ENCODE measurements at places on chromosomes 16 and 17.

GRCh38 chr17:28657756-28658155 lies 4.0 kb downstream of the SDF2 start:
- no peak for DNase-seq

GRCh38 chr17:75694536-75694935 lies 26.7 kb upstream of the ITGB4 start:
- no peak for DNase-seq

GRCh38 chr17:74738051-74738996 lies 1.3 kb downstream of the RAB37 start:
- DNase-seq: peak; percentile 93

DNA sequence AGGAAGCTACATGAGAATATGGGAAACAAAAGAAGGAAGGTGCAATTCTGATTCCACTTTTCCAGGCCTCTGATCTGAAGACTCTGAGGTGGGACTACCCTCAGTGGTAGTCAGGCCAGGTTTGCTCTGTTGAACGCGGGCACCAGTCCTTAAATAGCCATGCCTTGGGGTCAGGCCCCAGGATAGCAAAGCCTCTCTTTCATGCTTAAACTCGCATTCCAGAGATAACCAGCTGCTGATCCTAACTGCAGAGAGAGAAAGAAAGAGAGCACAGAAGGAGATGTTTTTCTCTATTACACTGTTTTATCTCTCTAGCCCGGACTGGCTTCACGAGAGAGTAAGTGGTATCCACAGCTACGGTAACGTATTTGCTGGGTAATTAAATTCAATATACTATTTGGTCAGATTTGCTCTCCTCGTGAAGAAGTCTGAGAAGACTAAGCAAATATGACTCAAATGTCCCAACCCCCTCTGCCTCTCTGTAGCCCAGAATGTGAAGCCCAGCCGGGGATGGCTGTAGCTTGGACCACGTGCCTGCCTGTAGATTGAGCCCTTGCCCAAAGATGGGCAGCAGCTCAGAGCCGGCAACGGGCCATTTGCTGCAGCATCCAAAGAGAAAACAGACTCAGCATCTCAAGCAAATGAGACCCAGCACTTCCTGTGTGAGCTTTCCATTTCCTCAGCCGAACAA lies 122.2 kb downstream of the SMG6 start:
- no peak for DNase-seq

DNA sequence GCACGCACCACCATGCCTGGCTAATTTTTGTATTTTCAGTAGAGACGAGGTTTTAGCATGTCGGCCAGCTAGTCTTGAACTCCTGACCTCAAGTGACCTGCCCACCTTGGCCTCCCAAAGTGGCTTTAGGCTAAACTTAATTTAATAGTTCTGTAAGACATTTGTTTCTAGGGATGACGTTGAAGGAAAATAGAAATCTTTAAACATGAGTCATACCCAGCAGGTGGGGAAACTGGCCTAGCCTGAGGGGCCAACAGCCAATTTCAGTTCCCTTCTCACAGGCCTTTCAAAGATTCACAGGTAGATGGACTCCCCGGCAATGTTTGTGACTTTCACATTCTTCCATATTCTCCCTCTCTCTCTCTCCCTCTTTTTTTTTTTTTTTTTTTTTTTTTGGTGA lies 18.1 kb upstream of the ITPRIPL2 start:
- DNase-seq: no peak

GRCh38 chr17:18858567-18859245 lies 775 bp downstream of the PRPSAP2 start:
- peak; percentile 21 for DNase-seq

GRCh38 chr16:28292731-28293600 lies 641 bp downstream of the SBK1 start:
- no peak for DNase-seq

DNA sequence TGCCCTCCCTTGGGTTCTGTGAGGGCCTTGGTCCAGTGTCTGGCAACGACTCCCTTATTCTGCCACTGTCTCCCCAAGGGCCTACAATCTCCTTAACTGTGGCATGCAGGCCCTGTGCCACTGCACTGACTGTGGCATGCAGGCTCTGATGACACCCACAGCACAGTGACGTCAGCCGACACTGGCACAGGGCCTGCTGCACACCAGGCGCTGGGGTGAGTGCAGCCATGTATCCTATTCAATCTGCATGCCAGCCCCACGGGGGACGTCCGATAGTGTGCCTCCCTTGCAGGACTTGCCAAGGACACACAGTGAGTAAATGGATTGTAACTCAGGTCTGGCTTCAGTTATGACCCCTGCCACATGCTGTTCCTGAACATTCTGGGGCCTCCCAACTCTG lies 39.8 kb upstream of the RASD1 start:
- DNase-seq: no peak

GRCh38 chr16:83258366-83258928 lies 549.3 kb upstream of the HSBP1 start:
- DNase-seq: no peak

- DNase-seq: no peak
Observed at GRCh38 chr16:3363793-3364192, 8.1 kb downstream of the OR2C1 start.

- DNase-seq: peak; percentile 97
Observed at GRCh38 chr16:30472328-30472942, at the start of gene ITGAL. Gene ITGAL (plus strand): TSS chr16:30472742. CDS start chr16:30472838, 96 bp downstream.

DNA sequence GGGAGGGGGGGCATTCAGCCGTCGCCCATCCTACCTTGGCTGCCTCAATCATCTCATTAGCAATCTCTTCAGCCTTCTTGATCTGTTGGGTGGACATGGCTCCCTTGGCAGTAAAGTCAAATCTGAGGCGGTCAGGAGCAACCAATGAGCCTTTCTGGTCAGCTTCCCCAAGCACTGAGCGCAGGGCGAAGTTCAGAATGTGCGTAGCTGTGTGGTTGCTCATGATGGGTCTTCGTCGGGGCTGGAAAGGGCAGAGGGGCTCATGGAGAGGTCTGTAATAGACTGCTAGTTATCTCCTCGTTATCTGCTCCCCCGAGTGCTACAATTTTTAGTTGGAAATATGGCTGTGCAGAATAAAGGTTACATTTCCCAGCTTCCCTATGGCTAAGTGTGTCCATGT lies 7.2 kb upstream of the EXOSC6 start:
- no peak for DNase-seq

- DNase-seq: no peak
Observed at GRCh38 chr17:48816438-48816773, 623 bp downstream of the TTLL6 start.

GRCh38 chr16:78244131-78244895 lies 144.9 kb downstream of the WWOX start:
- no peak for DNase-seq

- no peak for DNase-seq
Observed at GRCh38 chr17:57574040-57574513, 171.0 kb downstream of the CCDC182 start.

- DNase-seq: peak; percentile 44
Observed at GRCh38 chr16:72400257-72401083, 228.5 kb upstream of the PMFBP1 start.

GRCh38 chr16:83738923-83739503 lies 68.8 kb upstream of the HSBP1 start:
- no peak for DNase-seq

DNA sequence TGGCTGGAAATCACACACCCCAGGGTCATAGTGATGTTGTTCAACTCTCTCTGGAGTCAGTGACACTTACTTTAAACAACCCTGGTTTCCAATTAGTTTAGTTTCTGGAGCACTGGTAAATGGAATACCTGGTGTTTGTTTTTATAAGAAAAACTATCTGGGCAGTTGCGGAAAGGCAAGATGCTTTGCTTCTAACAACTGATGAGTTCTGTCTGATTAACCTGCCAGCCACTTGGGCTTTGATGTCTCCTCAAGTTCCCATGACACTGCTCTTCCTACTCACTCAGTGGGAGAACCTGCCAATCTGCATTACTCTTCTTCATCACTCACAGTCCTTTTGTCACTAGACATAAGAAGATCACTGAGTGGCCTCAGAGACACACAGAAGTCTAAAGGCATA lies 78.7 kb upstream of the MTMR4 start:
- no peak for DNase-seq

DNA sequence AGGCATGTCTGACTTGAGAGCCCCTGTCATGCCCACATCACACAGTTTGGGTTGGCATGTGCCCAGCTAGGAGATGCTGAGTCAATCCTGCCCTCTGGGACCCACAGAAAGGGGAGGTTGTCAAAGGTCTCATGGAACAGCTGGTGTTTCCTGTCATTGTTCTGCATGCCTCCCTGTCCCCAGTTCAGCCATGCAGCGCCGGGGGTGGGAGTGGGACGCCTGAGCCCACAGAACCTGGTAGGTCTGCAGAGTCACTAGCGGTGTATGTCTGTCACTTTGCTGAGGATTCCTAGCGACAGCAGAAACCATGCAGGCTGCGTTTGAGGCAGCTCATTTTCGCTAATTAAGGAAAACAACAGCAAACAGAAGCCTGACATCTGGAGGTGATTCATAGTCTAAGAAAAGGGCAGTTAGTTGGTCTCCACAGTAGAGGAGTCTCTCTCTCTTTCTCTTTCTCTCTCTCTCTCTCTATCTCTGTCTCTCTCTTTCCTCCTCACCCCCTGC lies 19.6 kb upstream of the CCL1 start:
- peak; percentile 84 for DNase-seq

DNA sequence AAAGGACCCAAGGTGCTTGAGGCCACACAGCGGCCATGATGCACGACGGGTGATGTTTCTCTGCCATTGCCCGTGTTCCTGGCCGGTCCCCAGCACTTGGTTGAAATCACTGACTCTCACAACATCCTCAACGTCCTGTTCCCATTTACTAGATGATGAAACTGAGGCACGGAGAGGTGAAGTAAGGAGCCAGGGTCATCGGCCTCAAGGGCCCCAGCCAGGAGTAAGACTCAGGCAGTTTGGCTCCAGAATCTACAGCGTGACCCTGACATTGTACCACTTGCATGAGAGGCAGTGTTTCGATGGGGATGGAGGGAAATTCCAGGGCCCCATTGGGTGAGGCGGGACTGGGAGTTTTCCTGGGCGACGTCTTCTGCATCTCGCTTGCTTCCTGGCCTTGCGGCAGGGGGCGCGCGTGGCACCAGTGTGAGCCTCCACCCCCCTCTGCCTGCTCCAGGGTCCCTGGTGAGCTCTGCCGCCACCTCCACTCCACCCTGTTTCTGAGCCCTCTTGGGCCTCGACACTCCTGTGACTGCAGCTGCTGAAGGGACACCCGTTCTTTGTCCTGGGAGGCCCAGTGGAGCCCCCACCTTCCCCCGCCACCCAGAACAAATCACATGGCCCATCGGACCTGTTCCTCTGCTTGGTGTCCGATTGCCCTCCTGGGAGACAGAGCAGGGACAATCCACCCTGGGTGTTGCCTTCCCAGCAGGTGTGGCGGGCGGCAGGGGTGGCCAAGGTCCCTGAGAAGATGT lies 133.0 kb upstream of the GSE1 start:
- DNase-seq: no peak

DNA sequence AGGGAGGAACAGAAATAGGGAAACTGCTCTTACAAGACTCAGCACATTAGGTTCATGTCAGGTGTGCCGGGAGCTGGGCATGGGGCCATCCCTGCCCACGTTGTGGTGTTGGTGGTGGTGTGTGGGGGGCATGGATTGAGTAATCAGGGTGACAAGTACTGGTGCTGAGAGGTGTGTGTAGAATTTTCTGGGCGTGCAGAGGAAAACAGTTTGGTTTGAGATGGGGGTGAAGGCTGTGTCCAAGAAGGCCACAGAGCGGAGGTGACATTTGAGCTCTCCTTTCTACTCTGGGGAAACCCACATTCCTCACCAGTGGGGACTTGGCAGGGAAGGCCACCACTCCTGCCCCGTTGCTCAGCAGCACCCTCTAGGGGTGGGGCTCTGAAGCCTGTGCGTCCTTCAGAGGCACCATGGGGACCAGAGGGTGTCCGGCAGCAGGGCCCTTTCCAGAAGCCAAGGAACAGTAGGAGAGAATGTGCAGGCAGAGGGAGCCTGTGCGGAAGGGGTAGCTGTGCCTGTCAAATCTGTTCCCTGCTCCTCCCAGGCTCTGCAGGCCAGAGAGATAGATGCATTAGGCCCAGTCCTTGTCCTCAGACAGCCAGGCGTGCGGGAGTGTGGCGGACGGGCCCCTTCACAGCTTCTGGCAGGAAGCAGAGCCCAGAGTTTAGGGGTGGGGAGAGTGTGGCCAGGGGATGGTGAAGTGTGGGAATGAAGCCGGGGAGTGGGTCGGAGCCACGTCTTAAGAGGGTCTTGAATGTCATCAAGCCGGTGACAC lies 48.7 kb upstream of the GSE1 start:
- peak; percentile 50 for DNase-seq

DNA sequence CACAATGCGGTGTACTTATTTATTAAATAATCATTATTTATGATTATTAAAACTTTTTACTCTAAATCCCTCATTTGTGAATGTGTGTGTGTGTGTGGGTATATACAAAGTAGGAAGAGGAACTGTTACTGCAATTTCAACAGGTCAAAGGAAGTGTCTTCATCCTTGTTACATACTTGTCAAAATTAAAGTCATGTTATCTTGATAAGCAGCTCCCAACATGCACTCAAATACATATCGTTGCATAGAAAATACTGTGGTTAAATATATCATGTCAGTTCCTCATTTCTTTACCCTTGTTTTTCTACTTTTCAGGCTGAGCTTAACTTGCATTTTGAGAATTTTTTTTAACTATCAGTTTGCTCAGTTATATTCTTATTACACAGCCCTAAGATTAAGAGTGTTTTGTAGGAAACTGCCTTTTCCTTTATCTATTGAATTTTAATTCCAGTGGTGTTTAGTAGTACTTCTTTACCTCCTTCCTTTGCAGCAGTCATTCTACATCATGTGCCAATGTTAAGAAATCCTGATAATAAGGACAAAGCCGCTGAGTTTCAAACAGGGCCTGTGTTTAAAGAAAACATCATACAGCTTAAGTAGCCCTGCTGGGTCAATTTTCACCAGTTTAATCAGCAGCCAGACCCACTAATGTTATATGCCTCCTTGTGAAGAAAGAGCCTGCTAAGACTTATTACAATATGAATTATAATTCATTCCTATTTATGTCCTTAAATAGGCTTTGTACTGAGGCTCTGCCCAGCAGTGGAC lies 7.2 kb downstream of the EFCAB5 start:
- no peak for DNase-seq

- no peak for DNase-seq
Observed at GRCh38 chr16:89742948-89743347, 21.6 kb downstream of the ZNF276 start.

GRCh38 chr17:39700148-39700987 lies 504 bp downstream of the ERBB2 start:
- no peak for DNase-seq

GRCh38 chr17:27360507-27360906 lies 66.6 kb downstream of the WSB1 start:
- DNase-seq: no peak

- DNase-seq: no peak
Observed at GRCh38 chr17:65409381-65409780, 152.1 kb downstream of the AXIN2 start.

GRCh38 chr16:86761111-86762031 lies 183.0 kb downstream of the FOXL1 start:
- DNase-seq: peak; percentile 51

GRCh38 chr17:28180449-28180848 lies 138.0 kb downstream of the NLK start:
- peak; percentile 3 for DNase-seq

Measured in activated CD4-positive, alpha-beta T cell treated with anti-CD3 and anti-CD28 coated beads, Interleukin-2, Interleukin-6, amounts not matched to agents 100 ng/mL and 50 ng/mL, durations not matched to agents 16 hours and 8 hours (primary cell).